ENCODE measurements at places on chromosomes 5 and 9. TPM values are rescaled to one million over a fixed set of nuclear protein-coding genes. Genes with fewer than 3 reads are reported as not detected.

GLRA1 gene
- not detected for total RNA-seq

DNA sequence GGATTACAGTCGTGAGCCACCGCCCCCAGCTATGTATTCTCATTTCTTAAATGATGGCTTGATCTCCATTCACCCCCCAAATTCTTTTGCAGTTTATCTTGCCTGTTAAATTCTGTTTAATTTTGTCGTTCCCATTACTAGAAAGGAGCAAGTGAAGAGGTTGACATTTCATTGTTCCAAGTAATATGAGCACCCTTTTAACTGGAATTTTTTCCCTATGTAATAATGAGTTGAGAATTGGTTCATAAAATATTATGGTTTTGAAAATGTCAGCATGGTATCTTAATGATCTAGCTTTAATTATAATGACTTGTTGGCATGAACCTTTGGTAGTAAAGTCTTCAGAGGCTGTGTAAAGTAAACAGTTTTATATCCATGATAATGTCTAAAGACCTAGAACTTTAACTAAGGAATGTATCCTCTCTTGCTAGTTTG lies 37.4 kb downstream of the F2RL2 start:
- H3K36me3 ChIP-seq, result no peaks in the 10 kb centered on the region
- DNase-seq, result no peak
- H3K27me3 ChIP-seq, result no peaks in the 10 kb centered on the region
- peaks cover 20% of the 10 kb centered on the region for H3K4me1 ChIP-seq

- H3K36me3 ChIP-seq, result peaks cover 14% of the 10 kb centered on the region
- H3K4me3 ChIP-seq, result no peak overlapping the region
- no peak for DNase-seq
- peaks cover 6% of the 10 kb centered on the region for H3K27me3 ChIP-seq
These were observed 150.9 kb downstream of the ARHGAP26 start for GRCh38 chr5:142920849-142921612.

- H3K36me3 ChIP-seq, result no peaks in the 10 kb centered on the region
- DNase-seq, result no peak
- no peak overlapping the region for H3K27ac ChIP-seq
- H3K27me3 ChIP-seq, result peaks cover 2% of the 10 kb centered on the region
- no peaks in the 10 kb centered on the region for H3K4me1 ChIP-seq
- no peak overlapping the region for H3K4me3 ChIP-seq
These were observed 49.7 kb upstream of the TEX48 start for GRCh38 chr9:114731701-114732100.

- H3K36me3 ChIP-seq, result no peaks in the 10 kb centered on the region
- no peaks in the 10 kb centered on the region for H3K27me3 ChIP-seq
- DNase-seq, result no peak
- no peak overlapping the region for H3K27ac ChIP-seq
- H3K4me1 ChIP-seq, result no peaks in the 10 kb centered on the region
These were observed 133.6 kb upstream of the CDKN2B start for GRCh38 chr9:22142671-22143070.

GRCh38 chr9:81574405-81574804 lies 114.9 kb downstream of the TLE1 start:
- H3K4me1 ChIP-seq, result peaks cover 12% of the 10 kb centered on the region
- H3K36me3 ChIP-seq, result no peaks in the 10 kb centered on the region
- no peak overlapping the region for H3K4me3 ChIP-seq
- H3K27ac ChIP-seq, result no peak overlapping the region
- peaks cover 1% of the 10 kb centered on the region for H3K27me3 ChIP-seq
- no peak for DNase-seq

DNA sequence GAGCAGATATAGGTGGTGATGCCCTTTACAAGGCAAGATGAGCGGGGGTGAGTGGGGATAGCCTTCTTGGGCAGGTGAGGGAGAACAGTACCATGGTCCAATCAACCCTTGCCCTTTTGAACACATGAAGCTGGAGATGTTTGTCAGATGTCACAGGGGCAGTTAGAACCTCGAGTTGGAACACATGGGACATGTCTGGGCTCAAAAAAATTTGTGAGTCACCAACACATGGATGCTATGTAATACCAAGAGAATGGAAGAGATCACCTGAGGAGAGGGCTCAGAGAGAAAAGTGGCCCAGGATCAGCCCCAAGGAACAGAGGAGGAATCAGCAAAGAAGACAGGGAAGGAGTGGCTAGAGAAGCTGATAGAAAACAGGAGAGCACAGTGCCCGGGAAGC lies 4.7 kb downstream of the PHYKPL start:
- H3K4me3 ChIP-seq, result peak overlapping the region; percentile 61
- DNase-seq, result no peak
- H3K27ac ChIP-seq, result no peak overlapping the region
- peaks cover 21% of the 10 kb centered on the region for H3K27me3 ChIP-seq
- H3K4me1 ChIP-seq, result peaks cover 12% of the 10 kb centered on the region
